ENCODE measurements at places on chromosomes 1 and 21.

- DNase-seq = no peak
Observed at GRCh38 chr1:100969327-100969726, 56.3 kb downstream of the DPH5 start.

GRCh38 chr1:184789884-184790283 lies 35.2 kb upstream of the EDEM3 start:
- no peak for DNase-seq

DNA sequence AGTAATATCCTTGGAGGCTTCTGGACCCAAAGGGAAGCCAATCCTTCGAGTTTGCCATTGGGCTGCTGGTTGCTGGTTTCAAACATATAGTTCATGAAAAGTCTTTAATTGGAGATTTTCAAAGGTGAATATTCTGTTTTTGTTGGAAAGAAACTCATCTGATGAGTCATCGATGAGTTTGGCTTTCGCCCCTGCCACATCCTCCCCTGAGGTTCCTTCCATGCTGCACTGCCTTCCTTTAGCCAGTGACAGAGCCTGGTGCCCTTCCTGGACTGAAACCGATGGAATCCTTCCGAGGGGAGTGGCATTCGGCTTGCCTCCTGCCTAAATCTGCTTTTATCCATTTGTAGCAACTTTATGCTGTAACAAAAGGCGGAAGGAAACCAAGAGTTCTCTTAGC lies 550.0 kb downstream of the KIF26B start:
- DNase-seq = no peak

GRCh38 chr1:38043036-38043747 lies 3.4 kb downstream of the POU3F1 start:
- no peak for DNase-seq

GRCh38 chr1:197922070-197922390 lies 4.9 kb downstream of the LHX9 start:
- no peak for DNase-seq

DNA sequence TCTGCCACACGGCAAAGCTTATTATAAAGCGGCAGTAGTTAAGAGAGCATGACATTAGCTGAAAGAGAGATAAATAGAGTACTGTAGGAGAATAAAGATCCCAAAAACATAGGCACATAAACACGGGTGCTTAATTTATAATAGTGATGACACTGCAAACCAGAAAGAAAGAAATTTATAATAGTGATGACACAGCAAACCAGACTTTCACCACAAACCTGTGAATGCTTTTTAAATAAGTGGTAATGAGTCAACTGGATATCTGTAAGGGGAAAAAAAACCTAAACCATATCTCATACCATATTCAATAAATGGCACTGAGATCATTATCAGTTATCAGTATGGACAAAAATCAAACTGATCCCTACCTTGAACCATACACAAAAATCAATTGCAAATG lies 25.5 kb downstream of the USP1 start:
- no peak for DNase-seq

DNA sequence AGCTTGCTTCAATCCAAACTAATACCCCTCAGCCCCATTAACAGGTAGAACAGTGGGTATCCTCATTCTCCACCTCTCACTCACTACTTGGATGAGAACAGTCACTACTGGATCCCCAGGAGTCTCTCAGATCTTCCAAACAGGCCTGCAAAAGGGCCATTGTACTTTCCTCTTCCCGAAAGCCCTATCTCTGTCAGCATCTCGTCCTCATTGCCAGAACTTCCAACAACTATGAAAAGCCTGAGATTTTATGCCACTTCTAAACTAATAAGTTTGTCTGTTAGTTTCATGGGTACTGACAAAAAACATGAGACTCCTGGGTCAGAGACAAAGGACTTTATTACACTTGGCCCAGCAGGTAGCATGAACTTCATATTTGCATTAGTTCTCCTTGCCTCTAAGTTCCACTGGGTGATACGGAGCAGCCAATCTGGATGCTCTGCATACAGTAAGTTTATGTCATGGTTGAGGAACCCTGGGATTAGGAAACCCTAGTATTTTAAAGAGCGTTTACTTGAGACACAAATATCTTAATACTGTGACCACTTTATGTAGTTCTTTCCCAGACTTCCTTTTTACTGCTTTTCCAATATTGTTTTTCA lies 38.1 kb downstream of the VANGL2 start:
- no peak for DNase-seq

GRCh38 chr1:44460107-44460882 lies 55.2 kb downstream of the RNF220 start:
- no peak for DNase-seq

DNA sequence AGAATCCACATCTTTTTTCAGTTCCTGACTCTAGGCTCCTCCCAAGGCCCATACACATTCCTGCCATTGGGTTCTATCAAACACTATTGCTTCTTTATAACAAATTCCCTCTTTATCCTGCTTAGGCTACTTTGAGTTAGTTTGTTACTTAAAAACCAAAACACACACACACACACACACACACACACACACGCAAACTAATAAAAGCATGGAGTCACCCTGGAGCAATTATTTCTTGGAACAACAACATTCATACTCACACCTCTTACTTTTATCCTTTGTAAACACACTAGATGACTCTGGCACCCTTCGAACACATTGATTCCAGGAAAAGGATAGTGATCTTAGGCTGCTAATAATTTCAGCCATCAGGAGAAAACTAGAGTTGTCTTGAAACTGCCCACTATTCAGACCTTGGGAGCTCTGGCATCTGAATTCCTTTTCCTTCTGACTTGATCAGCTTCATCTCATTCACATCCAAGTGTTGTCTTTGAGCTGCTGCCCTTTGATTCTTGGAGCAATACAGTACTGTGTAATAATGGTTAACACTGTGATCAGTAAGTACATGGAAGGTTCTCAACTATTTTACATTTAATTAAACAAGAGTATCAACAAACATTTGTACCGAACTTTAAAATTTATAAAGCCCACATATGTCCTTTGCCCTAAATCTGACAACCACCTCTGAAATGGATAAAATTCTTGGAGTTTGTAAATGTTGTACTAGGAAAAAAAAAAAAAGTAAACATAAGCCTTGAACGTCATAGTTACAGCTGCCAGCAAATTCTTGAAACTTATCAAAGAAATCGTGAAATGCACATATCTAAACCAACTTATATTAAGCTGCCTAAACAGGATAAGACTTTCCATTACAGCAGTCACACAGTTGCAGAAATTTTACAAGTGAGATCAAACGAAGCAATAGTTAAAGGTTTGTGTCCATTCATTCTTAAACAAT lies 2.8 kb upstream of the SEC22B start:
- no peak for DNase-seq

DNA sequence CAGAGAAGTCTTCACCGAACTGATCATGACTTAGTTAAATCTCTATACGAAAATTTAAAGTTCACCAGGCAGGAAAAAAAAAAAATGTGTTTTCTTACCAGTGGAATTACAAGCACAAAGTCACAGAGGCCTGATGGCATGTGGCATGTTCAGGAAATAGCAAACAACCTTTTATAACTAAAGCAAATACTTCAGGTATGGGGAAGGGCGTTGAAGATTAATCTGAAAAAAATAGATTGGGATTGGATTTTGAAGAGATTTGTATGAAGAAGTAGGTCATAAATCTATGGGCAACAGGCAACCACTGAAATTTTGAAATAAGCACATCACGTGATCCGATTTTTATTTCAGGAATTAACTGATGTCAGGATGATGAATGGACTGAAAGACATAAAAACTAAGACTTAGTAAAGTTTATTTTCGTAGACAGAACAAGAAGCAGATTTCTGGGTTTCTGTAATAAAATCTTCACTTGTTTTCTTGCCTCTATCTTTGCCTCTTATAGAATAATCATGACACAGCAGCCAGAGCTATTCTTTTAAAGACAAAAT lies 295.9 kb upstream of the ADGRL4 start:
- no peak for DNase-seq

DNA sequence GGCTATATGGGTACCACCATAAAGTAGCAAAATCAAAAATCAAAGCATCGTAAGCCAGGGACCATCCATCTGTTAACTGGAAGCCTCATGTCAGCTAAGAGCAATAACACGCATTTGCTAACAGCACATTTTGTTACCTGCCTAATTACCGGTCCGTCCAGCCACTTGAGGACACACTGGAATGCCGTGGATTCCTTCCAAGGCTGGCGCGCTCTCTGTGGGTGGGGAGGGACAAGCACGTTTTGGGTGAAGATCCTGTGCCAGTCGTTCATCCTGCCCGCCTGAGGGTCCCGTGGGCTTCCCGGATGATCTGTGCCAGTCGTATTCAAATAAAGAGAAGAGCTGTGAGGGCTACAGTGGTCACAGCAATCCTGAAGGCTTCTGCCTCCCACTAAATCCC lies 6.2 kb downstream of the NPHP4 start:
- DNase-seq = no peak

DNA sequence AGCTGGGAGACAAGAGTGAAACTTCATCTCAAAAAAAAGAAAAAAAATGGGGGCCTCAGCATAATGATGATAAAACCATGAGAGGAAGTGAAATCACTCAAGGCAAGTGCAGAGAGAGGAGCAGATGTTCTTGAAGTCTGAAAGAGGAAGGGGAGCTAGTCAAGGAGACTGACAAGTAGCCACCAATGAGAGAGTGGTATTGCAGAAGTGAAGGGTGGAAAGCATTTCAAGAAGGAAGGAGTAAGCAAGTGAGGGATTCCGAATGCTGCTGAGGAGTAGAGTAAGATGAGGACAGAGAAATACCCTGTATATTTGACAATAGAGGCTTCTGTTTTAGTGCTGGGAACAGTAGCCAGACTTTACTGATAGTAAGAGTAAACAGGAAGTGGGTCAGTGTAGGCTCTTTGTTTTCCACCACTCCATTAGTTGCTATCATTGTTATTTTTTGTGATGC lies 2.9 kb downstream of the TATDN3 start:
- DNase-seq = no peak

- no peak for DNase-seq
Observed at GRCh38 chr1:27967106-27967883, 7.5 kb downstream of the XKR8 start.

DNA sequence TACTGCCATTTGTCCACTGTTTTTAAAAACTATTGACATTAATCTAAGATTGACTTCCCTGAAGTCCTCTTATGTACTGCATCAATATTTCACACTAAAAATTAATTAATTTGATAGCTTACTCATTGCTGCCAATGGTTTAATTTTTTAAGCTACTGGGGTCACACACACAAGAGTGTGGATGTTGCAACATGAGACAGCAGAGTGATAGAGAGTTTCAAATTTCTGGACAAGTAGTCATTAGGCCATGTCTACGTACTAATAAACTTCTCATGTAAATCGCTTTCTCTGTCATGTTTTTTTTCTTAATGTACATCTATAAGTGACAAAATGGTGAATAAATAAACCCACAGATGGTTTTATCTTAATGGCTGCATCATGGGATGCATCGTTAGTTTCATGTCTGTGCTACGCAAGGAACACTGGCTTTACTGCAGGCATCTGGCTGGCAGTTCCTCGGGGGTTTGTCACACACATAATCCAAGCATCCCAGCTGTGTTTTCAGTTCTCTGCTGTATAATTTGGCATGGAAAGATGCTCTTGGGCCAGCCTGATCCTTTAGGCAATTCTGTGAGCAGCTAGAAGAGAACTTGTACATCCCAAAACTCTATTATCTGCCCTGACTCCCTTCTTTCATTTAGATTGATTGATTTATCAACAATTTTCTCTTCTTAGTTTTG lies 16.4 kb upstream of the CHODL start:
- DNase-seq = no peak

- no peak for DNase-seq
Observed at GRCh38 chr1:171081314-171081753, 9.4 kb upstream of the FMO3 start.

GRCh38 chr1:63023637-63024036 lies 239.7 kb downstream of the ATG4C start:
- no peak for DNase-seq

DNA sequence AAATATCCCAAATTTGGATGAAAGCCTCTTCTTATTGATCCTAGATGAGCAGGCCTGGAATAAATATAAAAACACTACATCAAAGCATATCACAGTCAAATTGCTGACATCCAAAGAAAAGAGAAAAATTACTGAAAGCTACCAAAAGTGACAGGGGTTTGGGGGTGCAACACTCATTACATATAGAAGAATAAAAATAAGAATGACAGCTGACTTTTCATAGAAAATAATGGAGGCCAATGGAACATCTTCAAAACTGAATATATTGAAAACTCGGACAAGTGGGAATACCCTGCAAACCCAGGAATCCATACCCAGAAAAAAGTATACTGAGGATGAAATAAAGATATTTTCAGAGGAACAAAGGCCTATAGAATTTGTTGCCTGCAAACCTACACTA lies 84.0 kb downstream of the FOXJ3 start:
- no peak for DNase-seq

GRCh38 chr1:194512957-194513356 lies 1326.5 kb upstream of the B3GALT2 start:
- DNase-seq = no peak

DNA sequence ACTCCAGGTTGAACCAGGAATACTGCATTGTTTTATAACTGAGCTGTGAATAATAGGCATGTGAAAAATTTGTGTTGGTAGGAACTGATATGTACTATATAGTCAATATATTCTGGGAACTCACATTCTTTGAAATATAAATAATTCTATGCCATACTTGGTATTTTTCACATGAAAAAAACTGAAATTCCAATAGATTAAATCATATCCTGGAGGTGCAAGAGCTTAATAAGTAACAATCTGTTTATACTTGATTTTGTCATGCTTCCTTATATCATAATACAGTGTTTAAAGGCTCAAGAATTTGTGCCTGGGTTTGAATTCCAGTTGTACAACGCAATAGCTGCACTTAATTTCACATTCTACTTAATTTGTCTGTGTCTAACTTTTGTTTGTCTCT lies 387.0 kb downstream of the USP25 start:
- DNase-seq = no peak

GRCh38 chr1:21669258-21670058 lies at the start of gene RAP1GAP:
TSS of gene RAP1GAP (minus strand) at chr1:21669357. CDS start at chr1:21620032, 49,325 bp downstream.
- DNase-seq = no peak

DNA sequence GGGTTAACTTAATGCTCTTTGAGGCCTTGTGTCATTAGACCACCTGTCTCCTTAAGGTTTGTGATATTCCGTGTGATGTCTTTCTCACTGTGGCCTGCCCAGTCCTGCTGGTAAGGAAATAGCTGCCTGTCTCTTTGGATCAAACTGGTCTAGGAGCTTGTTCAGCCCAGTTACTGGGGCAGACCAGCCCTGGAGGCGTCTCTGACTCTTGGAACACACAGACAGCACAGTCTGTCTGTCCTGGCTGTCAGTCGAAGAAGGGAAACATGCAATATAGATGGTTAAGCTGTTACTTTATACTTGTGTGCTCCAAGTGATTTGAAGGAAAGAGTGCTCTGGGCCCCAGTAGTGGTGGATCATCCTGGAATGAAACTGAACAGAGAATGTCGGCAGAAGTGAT lies 20.4 kb downstream of the PBX1 start:
- no peak for DNase-seq

All from activated T-cell treated with anti-CD3 and anti-CD28 coated beads for 4 hours (primary cell).